Cortex of kidney (tissue), 1 donor: ENCODE measurements at places on chromosomes 11 and 22.

- DNase-seq = no peak
Observed at GRCh38 chr22:49499433-49500075, 328.1 kb downstream of the BRD1 start.

GRCh38 chr11:114166897-114167323, 107.4 kb downstream of the ZBTB16 start:
- no peak for DNase-seq

DNA sequence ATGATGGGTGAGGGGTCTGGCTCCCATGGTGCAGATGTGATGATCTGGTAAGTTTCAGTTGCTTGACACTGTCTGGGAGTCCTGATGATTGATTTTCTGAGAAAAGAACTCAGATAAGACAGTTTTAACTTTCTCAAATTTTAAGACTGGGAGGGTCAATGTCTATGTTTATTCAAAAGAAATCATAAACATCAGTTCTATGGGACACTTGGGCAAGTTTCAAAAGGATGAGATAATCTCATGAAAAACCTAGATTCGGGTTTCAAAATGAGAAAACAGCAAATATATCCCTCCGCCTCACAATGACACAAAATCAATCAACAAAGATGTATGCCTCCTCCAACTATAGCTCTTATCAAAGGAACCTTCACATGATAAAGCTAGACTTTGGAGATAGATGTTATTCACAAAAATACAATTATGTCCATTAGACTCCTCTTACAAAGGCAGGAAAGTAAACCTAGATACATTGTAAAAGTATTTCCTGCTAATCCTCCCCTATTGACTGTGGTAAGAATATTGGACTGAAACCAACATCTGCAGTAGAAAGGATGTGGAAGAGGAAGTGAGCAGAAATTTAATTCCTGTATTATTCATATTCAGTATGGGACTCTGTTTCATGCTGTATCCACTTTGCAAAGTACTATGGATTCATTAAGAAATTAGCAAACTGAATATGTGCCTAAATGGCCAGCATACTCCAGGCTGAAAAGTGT, 21.6 kb downstream of the SVIP start:
- no peak for DNase-seq

DNA sequence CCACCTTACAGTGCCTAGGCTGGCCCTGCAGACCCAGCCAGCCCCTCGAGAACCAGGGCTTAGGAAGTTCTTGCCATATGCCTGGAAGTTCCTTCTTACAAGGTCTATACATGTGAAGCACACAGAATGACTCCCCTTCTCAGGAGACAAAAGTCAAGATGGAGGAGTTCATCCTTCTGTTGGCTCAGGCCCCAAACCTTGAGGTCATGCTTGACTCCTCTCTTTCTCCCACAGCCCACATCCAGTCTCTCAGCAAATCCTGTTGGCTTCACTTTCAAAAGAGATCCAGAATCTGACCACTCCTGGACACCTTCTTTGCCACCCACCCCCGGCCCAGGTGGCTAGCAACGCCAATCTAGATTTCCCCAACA, 1.7 kb upstream of the CD248 start:
- no peak for DNase-seq

DNA sequence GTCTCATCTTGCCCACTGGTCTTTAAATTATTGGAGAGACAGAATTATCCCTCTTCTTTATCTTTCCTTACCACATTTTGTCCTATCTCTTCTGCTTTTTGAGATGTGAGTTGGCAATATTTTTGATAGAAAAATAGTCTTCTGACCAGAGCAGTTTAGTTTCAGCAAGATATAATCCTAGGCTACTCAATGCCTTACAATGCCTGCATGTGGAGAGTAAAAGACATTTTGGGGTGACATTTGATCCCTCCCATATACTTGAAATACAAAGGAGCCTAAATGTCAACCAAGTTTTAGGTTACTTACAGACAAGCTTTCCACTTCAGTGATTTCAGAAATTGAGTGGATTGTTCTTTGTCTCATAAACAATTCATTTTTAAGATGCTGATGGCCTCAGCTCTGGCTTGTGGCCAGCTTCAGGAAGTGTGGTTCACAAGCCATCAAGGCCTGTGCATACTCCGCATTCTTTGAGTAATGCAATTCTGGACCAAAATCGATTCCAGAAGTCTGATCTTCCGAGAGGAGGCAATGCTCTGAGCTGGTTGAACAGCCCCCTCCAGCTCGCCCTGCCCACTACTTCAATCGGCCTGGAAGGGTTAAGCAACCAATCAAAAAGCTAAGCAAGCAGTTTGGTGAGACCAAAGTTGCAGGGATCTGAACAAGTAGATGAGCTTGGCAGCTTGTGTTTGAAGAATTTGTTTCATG, 274.4 kb downstream of the BLID start:
- no peak for DNase-seq

- no peak for DNase-seq
Observed at GRCh38 chr11:129611661-129612446, 203.8 kb upstream of the TMEM45B start.

DNA sequence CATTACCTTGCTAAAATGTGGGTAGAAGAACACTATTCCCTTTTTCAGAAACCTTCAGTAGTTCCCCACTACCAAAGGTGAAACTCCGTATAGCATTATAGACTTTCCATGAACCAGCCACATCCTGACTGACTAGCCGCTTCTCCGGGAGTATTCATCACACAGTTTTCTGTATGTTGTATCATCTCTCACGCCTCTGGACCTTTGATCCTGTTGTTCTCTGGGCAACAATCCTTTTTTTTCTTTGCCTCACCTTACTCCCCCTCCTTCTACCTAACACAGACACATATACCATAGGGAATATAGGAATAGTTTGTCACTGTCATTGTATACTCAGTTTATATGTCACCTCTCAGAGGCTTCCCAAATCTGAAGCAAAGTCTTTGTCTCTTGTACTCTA, 20.8 kb downstream of the ZC3H12C start:
- no peak for DNase-seq

GRCh38 chr11:36408498-36409136, 101.5 kb downstream of the TRAF6 start:
- DNase-seq = no peak

DNA sequence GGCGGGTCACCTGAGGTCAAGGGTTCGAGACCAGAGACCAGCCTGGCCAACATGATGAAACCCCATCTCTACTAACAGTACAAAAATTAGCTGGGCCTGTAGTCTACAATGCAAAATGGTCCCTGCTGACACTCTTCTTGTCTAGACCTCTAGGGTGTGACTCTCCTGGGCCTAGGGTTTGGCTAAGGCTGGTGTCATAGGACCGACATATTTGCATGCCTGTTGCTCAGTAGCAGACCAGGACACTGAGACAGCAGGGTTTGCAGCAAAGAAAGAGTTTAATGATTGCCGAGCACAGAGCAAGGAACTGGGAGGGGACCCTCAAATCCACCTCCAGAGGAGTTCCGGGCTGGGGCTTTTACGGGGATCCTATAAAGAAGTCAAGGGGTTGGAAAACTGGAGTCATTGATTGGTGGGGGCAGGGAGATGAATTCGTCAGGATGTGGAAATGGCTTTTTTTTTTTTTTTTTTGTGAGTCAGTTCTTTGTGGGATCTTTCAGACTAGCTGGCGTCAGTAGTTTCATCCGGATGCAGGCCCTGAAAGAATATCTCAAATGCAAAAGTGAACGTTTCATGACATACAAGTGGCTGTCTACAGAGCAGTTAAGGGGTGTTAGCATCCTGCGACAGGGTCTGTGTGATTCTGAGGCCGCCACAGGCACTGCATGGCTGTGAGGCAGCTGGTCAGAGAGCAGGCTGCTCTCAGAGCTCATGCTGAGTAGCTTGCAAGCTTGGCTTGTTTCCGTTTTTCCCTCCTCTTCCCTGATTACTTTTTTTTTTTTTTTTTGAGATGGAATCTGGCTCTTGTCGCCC, 27.2 kb upstream of the A4GALT start:
- no peak for DNase-seq

DNA sequence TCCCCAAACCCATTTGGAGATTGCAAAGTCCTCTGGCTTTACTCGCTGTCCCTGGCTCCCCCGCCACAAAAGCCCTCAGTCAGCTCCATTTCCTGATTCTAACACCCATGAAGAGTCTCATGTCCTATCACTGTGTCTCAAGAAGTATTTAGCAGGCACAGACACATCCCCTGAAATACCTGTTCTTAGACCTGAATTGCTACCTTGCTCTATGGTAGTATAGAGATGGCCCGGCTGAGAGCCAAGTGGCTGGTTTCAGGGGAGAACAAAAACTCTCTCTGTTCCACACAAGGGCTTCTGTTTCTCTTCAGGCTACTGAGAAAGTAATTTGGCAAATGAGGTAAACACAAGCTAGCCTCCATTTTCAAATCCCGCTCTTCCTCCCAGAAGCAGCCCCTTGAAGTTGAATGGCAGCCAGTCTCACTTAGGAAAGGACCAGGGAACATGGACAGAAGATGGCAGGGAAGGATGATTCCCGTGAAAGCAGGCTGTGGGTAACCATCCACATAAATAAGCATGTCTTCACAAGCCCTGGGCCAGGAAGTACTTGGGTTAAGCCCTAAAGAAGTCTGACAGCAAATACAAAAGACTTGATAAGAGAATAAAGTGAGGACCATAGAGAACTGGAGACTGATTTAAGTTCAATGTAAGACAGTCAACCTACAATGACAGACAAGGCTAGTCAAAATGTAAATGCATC, 137.8 kb downstream of the C11orf58 start:
- no peak for DNase-seq

DNA sequence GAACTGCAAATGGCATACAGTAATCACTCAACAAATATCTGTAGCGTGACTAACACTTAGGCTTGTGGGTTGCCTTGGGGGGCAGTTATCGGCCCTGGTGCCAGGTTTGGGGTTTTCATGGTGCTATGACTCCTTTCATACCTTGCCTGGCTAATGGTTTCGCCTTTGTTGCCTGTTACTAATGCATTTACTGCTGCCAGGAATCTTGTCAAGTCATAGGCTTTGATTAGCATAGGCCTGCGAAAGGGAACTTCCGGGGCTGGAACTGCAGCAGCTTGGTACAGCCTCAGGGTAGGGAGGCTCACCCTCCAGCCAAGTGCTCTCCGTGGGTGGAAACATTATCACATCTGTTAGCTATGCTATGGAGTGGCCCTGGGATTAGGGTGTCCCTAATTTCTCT, 13.2 kb downstream of the SLC25A18 start:
- DNase-seq = no peak

GRCh38 chr11:108241330-108242037, 18.6 kb downstream of the ATM start:
- no peak for DNase-seq

- no peak for DNase-seq
Observed at GRCh38 chr11:122742301-122743018, 86.9 kb downstream of the UBASH3B start.

- no peak for DNase-seq
Observed at GRCh38 chr11:123674297-123674696, 19.9 kb upstream of the SCN3B start.

- no peak for DNase-seq
Observed at GRCh38 chr11:101442936-101443521, 140.8 kb downstream of the TRPC6 start.

- DNase-seq = no peak
Observed at GRCh38 chr11:113090716-113091480, 129.7 kb downstream of the NCAM1 start.

- no peak for DNase-seq
Observed at GRCh38 chr11:73270855-73271477, 1.2 kb upstream of the P2RY6 start.

DNA sequence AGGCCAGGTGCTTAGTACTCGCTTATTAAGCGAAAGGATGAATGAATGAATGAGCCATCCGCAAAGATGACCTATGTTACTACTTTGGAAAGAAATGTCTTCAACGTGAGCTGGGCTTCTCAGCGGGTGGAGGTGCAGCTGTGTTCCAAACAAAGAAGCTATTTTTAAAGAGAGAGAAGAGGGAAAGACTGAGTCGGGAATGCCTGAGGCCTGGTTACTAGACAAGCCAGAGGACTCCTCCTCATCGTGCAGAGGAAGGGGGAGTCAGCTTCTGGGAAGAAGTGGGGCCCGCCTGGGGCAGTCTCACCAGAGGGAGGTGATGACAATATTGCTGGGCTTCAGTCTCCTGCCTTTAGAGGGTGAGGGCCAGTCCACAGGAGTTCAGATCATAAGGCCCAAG, 30.4 kb upstream of the CD5 start:
- DNase-seq = no peak

GRCh38 chr11:34415538-34415937, 23.2 kb upstream of the CAT start:
- no peak for DNase-seq

DNA sequence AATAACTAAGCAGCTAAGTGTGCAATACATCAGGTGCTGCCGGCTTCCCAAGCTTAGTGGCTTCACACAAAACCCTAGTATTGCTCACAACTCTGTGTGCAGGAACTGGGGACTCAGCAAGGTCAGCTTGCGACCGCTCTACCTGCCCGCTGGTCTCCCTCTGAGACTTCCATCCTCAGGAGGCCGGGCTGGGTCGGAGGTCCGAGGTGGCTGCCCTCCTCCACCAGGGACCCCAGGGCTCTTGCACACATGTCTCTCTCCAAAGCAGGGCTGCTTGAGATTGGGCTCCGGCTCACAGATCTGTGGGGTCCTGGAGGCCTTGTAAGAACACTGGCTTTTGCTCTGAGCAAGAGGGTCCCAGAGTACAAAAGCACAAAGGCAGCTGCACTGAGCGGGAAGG, 25.4 kb upstream of the FGF19 start:
- no peak for DNase-seq

DNA sequence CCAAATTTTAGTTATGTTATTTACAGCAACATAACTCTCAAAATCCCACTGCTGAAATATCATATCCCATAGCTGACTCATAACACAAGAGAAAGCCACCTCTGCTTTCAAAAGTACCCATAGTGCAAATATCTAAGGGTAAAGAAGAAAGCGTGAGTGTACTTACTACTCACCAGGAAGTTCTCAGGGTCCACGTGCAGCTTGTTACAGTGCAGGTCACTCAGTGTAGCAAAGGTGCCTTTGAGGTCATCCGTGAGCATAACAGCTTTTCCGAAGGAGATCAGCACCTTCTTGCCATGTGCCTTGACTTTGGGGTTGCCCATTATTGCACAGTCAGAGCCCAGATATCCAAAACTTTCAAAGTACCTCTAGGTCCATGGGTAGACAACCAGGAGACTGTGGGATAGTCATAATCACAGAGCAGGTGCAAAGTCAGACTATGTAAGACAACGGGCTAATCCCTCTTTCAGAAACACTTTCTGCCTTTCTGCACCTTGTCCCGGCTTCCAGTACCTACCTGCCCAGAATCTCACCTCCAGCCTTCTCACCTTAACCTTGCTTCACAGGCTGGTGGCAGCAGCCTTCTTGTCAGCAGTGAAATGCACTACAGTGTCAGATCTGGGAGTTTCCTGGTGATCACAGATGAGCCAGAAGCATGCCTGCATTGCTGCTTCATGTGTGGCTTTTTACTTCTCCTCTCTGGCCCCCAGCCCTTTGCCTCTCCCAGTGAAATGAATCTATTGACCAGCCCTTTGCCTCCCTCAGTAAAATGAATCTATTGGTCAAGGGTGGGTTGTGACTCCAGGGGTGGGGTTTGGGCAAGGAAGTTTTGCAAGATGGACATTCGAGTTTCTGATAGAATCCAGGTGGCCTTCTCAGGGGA, 6.5 kb downstream of the HBG1 start:
- DNase-seq = no peak

GRCh38 chr22:26616650-26617049, 1.2 kb downstream of the CRYBB1 start:
- no peak for DNase-seq
